ENCODE measurements at places on chromosomes 3 and 15.

GRCh38 chr15:63157891-63158431, 684 bp upstream of the RPS27L start:
- peak; percentile 83 for DNase-seq

- no peak for DNase-seq
Measured at GRCh38 chr15:82890338-82890994, 62.1 kb downstream of the HOMER2 start.

GRCh38 chr3:36893137-36893557, 51.7 kb downstream of the TRANK1 start:
- peak; percentile 87 for DNase-seq

- DNase-seq = no peak
Measured at GRCh38 chr3:189981668-189982067, 139.0 kb downstream of the P3H2 start.

DNA sequence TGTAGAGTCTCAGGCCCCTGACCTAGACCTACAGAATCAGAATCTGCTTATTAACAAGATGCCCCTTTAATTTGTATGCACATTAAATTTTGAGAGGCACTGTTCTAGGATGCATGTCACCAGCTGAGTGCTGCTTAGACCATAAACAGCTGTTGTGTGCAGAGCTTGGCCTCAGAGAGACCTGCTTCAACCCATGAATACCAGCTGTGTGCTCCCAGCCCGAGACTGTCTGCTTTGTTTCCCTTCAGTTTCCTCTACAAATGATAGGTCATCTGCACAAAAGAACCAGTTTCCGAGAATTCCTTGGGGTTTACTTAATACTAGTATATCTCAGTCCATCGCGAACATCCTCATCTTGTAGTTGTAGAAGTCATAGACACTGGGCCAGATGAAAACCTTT, 158.5 kb upstream of the PFN2 start:
- DNase-seq = no peak

- DNase-seq = no peak
Measured at GRCh38 chr3:71168880-71169411, 414.6 kb downstream of the FOXP1 start.

DNA sequence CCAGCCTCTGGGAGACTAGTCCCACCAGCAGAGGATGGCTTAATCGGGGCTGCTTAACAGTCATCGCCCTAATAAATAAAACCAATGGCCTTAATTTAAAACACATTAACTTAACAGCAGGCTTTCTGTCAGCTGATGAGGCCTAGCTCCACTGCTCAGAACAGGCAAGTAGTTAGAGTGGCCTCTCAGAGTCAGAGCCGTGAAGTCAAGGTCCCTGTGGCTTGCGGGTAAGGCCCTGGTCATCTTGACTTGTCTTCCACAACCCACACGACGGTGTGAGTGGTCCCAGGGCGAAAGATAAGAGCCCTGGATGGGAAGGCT, 11.8 kb downstream of the XXYLT1 start:
- DNase-seq = no peak

DNA sequence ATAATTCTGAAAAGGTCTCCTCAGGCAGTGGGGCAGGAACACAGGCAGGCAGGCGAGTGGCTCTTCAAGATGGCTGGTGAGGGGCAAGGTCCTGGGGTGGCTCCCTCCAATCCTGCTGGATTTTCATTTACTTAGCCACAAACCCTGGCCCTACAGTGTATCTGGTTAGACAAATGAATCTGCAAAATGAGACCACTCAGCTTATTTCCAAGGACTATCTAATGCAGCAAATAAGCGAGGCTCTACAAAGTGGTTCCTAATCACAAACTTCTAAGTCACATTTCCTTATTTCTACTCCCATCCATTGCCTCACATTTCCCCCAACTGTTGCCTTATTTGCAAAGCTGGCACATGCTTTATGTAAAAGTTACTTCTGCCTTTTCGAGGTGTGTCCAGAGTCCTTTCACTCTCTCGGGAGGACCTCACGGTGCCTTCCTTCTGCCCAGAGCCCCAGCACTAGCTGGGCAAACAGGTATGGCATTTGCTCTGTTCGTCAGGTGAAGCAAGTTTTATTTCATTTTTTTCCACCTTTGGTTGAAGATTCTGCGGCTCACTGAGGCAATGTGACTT, 40.5 kb downstream of the CCDC12 start:
- peak; percentile 52 for DNase-seq

DNA sequence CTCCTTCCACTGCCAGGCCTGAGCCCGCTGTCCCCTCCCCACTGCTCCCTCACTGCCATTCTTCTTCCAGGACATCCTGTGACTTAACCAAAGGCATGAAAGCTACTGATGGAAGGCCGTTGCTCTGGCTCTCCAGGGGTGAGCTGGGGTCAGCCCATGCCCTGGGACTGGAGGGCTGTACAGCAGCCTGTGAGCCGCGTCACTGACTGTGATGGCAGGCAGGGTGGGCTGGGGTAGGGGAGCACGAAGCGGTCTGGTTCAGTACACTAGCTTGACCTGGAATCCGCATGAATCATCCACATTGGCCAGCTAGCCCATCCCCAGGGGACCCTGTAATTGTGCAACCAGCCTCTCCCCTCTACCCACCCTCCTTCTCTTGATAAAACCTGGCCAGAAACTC, 30.8 kb downstream of the CORO2B start:
- DNase-seq = no peak

GRCh38 chr3:13070391-13071070, 2.7 kb downstream of the IQSEC1 start:
- no peak for DNase-seq

DNA sequence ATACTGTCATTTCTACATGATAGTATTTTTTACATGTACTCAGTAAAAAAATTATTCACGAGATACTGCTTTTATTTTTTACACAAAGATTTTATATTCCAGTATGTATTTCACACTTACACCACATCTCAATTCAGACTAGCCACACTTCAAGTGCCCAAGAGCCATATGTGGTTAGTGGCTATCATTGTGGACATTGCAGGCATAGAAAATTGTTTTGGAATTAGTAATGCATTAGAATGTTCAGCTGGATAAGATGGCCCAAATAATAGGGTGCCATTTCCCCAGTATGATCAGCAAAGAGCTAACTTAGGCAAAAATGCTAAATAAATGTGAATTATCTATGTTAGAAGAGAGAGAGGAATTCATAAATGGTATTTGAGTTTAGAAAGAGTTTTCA, 203.8 kb upstream of the MCTP2 start:
- no peak for DNase-seq

- no peak for DNase-seq
Measured at GRCh38 chr3:173617490-173617889, 219.9 kb downstream of the NLGN1 start.

- DNase-seq = peak; percentile 70
Measured at GRCh38 chr3:108588601-108589000, 637 bp downstream of the CIP2A start.

DNA sequence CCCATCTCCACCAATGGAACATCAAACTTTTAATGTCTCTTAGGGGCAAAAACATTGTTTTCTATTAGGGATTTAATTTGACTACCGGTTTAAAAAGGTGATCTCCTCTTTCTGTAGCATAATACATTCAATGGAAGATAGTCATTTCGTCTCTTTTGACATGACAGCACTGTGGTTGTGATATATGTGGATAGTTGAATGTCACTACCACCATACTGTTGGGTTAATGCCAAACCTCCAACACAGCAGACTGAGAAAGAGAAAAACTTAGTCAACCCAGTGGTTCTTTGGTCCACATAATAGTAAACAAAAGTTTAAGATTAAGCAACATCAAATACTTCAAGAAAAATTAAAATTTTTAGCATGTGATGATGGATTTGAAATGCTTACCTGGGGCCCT, 530.4 kb downstream of the AGBL1 start:
- no peak for DNase-seq

DNA sequence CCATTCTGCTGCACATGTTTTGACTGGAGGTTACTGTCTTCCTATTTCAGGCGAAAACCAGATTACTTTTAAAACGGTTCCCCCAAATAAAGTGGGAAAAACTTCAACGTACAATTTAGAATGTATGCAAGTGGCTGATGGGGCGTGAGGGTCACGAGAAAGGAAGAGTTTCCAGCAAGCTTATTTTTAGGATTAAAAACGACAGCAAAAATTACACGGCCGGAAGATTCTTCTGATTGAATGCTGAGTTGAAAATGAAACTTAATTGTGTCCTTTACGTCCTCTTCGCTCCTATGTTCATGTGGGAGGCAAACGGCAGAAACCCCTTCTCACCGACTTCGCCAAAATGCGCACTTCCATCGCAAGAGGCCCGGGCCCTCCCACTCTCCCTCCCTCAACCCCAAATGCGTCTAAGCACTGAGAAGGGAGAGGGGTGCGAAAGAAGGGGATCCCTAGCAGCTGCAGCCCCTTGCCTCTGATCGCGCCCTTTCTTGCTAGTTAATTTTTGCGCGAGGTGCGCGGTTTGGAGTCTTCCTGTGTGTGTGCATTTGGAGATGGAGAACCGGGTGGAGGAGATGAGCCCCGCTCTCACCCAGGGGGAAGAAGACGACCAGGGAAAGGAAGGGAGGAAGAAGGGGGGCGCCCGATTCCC, 656 bp downstream of the CD47 start:
- peak; percentile 78 for DNase-seq

GRCh38 chr15:36323615-36324014, 255.8 kb upstream of the CDIN1 start:
- DNase-seq = no peak

Measured in suppressor macrophage treated with lipopolysaccharide for 1 hour (primary cell).